ENCODE measurements at places on chromosomes 4 and X. TPM values are rescaled to one million over a fixed set of nuclear protein-coding genes. Genes with fewer than 3 reads are reported as not detected.

- no peak overlapping the region for H3K4me3 ChIP-seq
- peaks cover 6% of the 10 kb centered on the region for H3K27me3 ChIP-seq
- H3K27ac ChIP-seq, result no peak overlapping the region
- no peaks in the 10 kb centered on the region for H3K4me1 ChIP-seq
- no peak for DNase-seq
- no peaks in the 10 kb centered on the region for H3K36me3 ChIP-seq
Measured at GRCh38 chr4:95985791-95986550, 146.1 kb downstream of the PDHA2 start.

The IRS4 gene
- total RNA-seq, result not detected

DNA sequence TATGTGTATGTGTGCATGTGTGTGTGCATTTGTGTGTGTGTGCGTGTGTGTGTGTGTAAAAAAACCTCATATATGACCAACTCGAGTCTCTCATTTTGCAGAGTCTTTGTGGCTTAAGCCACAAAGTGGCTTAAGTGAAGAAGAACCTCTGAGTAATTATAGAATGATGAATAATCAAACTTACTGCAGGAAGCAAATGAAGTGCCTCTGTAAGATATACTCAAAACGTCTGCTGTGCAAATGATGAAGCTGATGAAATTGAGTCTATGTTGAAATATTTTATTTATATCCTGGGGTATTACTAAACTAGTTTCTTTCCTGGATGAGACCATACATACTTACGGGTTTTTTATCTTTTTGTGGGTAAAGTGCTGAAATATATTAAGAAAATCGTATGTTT is 1198.7 kb downstream of the PCDH7 start:
- no peak overlapping the region for H3K4me3 ChIP-seq
- H3K27me3 ChIP-seq, result no peaks in the 10 kb centered on the region
- H3K27ac ChIP-seq, result no peak overlapping the region
- H3K4me1 ChIP-seq, result no peaks in the 10 kb centered on the region
- DNase-seq, result no peak
- H3K36me3 ChIP-seq, result no peaks in the 10 kb centered on the region

GRCh38 chr4:114187592-114187991 is 208.1 kb upstream of the ARSJ start:
- peaks cover under 1% of the 10 kb centered on the region for H3K27me3 ChIP-seq
- no peaks in the 10 kb centered on the region for H3K36me3 ChIP-seq
- H3K4me3 ChIP-seq, result no peak overlapping the region
- H3K27ac ChIP-seq, result no peak overlapping the region
- H3K4me1 ChIP-seq, result no peaks in the 10 kb centered on the region
- no peak for DNase-seq

DNA sequence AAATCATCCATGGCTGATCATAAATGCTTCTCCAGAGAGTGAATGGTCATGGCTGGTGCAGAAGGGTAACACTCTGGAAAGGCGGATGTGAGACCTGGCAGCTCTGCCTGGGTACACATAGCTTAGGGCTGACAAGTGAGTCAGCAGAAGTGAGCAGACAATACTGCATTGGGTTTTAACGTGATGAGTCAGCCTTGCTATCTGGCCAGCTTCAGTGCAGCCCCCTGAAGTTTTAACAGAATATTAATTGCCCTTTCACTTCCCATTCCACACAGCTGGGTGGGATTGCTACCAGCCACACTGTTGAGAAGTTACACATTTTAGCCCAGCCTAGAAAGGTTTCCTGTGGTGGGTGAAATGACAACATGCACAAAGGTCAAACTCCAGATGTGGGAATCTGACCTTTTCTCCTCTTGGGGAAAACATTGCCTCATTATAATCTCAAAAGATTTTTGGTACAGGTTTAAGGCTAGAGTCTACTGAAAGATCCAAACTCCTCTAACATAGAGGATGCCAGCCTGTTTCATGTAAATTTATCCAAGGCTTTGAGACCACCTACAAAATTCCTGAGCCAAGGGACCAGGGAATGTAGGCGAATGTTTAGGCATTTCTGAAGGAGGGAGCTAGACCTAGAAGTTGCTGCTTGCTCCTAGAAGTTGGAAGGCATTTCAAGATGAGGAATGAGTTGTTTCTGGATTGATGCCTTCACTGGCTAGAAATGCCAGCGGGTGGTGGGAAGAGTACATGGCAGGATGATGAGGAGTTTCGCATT is 230.3 kb upstream of the PGRMC2 start:
- peak overlapping the region; percentile 62 for H3K27ac ChIP-seq
- H3K4me1 ChIP-seq, result peaks cover 24% of the 10 kb centered on the region
- no peak overlapping the region for H3K4me3 ChIP-seq
- peaks cover 7% of the 10 kb centered on the region for H3K36me3 ChIP-seq

The DMD gene
- 0.46 TPM for total RNA-seq

The CACNA1F gene
- 0.72 TPM for total RNA-seq

The NAAA gene
- total RNA-seq, result 31.9 TPM

The PRRG1 gene
- total RNA-seq, result not detected

DNA sequence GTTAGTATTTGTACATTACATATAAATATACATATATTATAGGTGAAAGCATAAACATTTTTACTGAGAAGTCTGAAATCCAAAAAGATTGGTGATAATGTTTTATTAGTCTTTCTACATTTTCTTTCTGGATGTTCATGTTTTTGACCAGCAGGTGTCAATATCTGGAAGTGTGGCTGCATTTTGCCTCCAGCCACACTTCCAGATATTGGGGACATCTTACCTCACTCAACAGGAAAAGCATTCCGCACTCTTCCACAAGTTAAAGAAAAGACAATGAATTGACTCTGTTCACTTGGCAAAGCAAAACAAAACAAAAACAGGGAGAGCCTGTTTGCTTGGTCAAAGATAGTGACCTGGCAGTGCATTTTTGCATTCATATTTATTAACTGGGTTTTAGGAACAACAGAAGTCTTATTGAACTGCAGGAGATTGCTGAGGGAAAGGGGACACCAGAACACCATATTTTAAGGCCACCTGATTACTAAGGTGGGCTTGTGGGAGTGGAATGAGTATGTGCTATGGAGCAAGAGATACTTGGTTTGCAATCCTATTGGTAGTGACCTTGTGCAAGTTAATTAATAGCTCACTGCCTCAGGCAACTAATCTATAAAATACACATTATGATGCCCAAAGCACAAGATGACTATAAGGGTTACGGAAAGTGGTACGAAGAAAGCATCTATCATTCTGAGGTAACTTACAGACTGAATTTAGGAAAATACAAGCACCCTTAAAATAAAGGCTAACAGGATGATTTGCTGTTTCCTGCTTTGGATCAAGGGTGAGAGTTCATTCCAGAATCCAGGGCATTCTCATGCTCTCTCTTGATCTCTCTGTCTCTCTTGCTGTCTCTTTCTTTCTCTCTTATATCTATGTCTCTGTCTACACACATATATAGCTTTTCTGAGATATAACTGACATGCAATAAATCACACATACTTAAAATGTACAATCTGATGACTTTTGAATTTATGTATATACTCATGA is 389.9 kb upstream of the EMCN start:
- H3K27me3 ChIP-seq, result peaks cover 9% of the 10 kb centered on the region
- H3K27ac ChIP-seq, result no peak overlapping the region
- H3K4me3 ChIP-seq, result no peak overlapping the region
- H3K4me1 ChIP-seq, result no peaks in the 10 kb centered on the region
- H3K36me3 ChIP-seq, result no peaks in the 10 kb centered on the region
- no peak for DNase-seq

GRCh38 chr4:23456864-23457263 is 433.0 kb downstream of the PPARGC1A start:
- H3K4me1 ChIP-seq, result no peaks in the 10 kb centered on the region
- H3K27ac ChIP-seq, result no peak overlapping the region
- H3K4me3 ChIP-seq, result no peak overlapping the region
- peaks cover 7% of the 10 kb centered on the region for H3K27me3 ChIP-seq
- no peak for DNase-seq

DNA sequence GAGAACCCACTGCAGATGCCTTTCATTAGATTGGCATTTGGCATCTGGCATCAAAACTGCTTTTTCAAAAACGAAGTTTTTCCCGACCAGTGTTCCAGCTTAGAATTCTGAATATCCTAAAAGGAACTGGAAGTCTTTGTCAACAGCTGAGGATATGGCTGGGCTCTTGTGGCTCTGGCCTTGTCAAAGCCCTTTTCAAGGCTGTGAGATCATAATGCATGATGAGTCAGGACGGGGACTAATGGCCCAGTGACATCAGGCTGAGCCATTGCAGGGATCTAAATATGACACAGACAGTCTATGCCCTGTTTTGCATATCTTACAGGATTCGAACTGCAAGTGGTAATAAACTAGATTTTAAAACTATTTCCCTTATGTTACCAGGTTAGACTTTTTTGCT is 306.4 kb downstream of the PTTG2 start:
- no peak overlapping the region for H3K4me3 ChIP-seq
- H3K27ac ChIP-seq, result no peak overlapping the region
- no peak for DNase-seq
- no peaks in the 10 kb centered on the region for H3K4me1 ChIP-seq
- no peaks in the 10 kb centered on the region for H3K36me3 ChIP-seq

DNA sequence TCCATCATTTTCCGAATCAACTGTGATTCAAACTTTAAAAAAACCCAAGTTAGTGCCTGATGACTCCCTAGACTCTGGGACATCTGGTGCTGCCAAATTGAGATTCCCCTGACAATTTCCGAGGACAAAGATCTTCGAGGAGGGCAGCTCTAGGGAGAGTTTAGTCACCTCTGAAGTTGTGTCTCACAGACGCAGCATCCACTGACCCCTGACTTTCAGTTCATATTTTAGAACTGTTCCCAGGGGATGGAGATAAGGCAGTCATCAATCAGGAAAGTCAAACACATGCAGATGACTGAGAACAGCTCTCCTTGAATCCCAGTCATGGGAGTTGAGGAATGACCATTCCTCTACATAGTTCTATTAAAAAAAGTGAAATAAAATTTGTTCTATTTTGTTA is 643.9 kb downstream of the TRIML1 start:
- no peak overlapping the region for H3K27ac ChIP-seq
- H3K36me3 ChIP-seq, result no peaks in the 10 kb centered on the region
- no peak overlapping the region for H3K4me3 ChIP-seq
- H3K4me1 ChIP-seq, result no peaks in the 10 kb centered on the region
- no peaks in the 10 kb centered on the region for H3K27me3 ChIP-seq
- no peak for DNase-seq

The BRS3 gene
- total RNA-seq, result not detected

The GAGE2A gene
- not detected for total RNA-seq

The GPR78 gene
- not detected for total RNA-seq

The HSFX3 gene
- total RNA-seq, result not detected

DNA sequence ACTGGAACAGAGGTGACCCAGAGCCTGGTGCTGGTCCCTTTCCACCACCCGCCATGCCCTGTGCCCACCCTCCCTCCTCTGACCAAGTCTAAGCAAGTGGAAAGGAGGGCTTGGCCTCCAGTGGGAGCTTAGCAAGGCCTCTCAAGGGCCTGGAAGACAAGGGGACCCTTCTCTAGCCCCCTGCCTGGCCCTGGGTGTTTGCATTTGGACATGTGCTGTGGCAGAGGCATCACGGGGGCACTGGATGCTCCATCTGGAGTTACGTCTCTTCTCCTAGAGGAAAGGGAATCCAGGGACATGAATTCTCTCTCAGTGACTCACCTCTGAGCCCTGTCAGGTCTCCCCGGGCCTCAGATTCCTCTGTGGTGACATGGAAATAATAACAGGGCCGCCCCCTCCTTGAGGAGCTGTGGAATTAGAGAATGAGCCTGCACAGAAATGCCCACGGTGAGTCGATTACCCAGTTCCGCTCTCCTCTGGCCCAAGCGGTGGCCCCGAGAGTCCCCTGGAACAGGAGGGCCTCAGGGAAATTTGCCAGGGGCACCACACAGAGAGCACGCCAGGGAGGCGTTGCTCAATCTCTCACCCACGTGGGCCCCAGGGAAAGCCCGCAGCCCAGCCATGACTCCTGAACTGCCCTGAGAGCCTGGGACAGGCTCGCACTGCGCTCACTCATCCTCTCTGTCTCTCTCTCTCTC is 189.6 kb downstream of the BCOR start:
- no peaks in the 10 kb centered on the region for H3K27me3 ChIP-seq
- H3K4me1 ChIP-seq, result peaks cover 8% of the 10 kb centered on the region
- H3K4me3 ChIP-seq, result no peak overlapping the region
- H3K27ac ChIP-seq, result no peak overlapping the region

- no peak for DNase-seq
- no peaks in the 10 kb centered on the region for H3K36me3 ChIP-seq
- no peaks in the 10 kb centered on the region for H3K27me3 ChIP-seq
- no peak overlapping the region for H3K27ac ChIP-seq
- no peaks in the 10 kb centered on the region for H3K4me1 ChIP-seq
Measured at GRCh38 chr4:81399306-81400086, 72.2 kb downstream of the RASGEF1B start.

The NPNT gene
- total RNA-seq, result not detected

The FGF5 gene
- total RNA-seq, result not detected

GRCh38 chrX:136067966-136068365 is 79.4 kb upstream of the FHL1 start:
- no peak overlapping the region for H3K4me3 ChIP-seq
- H3K4me1 ChIP-seq, result peaks cover 26% of the 10 kb centered on the region
- no peak for DNase-seq
- no peaks in the 10 kb centered on the region for H3K36me3 ChIP-seq
- H3K27me3 ChIP-seq, result no peaks in the 10 kb centered on the region
- no peak overlapping the region for H3K27ac ChIP-seq

- no peak overlapping the region for H3K4me3 ChIP-seq
- no peaks in the 10 kb centered on the region for H3K36me3 ChIP-seq
- no peaks in the 10 kb centered on the region for H3K27me3 ChIP-seq
Measured at GRCh38 chr4:30865691-30866090, 145.5 kb downstream of the PCDH7 start.

GRCh38 chrX:153319295-153320046 is 2.1 kb downstream of the PNMA6F start:
- DNase-seq, result no peak
- H3K4me3 ChIP-seq, result no peak overlapping the region
- peaks cover 6% of the 10 kb centered on the region for H3K4me1 ChIP-seq
- H3K27ac ChIP-seq, result no peak overlapping the region
- peaks cover 12% of the 10 kb centered on the region for H3K27me3 ChIP-seq
- H3K36me3 ChIP-seq, result no peaks in the 10 kb centered on the region

The GEMIN8 gene
- 12.4 TPM for total RNA-seq
